Astrocyte (in vitro differentiated cells and primary cell): ENCODE measurements at places on chromosomes 12 and 14. TPM values are rescaled to one million over a fixed set of nuclear protein-coding genes. Genes with fewer than 3 reads are reported as not detected.

The PDZRN4 gene
- total RNA-seq, result not detected in 2 replicates

The KERA gene
- not detected in 2 replicates for total RNA-seq

The OTOGL gene
- 0.16 and 0.53 TPM in 2 replicates for total RNA-seq

- no peak for DNase-seq
These were observed 126.8 kb upstream of the PRMT8 start for GRCh38 chr12:3364226-3364625.

DNA sequence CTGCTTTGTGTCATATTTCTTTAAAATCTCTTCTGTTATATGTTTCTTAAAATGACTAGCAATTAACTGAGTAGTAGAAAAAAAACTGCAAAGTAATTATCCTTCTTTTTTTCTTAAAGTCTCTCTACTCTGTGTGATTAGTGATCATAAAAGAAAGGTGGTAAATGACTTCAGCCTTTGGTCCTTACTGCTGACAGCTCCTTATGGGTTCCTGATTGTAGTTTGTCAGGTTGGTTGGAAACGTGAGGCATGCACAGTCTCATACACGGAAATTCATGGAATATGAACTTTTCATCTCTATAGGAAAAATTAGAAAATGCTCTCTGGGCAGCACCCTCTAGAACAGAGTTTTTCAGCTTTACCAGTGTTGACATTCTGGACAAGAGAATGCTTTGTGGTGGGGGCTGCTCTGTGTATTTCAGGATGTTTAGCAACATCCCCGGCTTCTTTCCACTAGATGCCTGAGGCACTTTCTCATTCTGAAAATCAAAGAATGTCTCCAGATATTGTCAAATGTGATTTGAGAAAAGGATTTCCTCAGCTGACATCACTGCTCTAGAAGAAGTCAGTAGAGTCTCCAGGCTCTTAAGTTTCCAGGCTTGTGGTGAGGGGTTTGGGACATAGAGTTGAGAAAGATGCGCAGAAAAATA lies 121.0 kb downstream of the PIK3C2G start:
- peak; percentile 29 for DNase-seq

DNA sequence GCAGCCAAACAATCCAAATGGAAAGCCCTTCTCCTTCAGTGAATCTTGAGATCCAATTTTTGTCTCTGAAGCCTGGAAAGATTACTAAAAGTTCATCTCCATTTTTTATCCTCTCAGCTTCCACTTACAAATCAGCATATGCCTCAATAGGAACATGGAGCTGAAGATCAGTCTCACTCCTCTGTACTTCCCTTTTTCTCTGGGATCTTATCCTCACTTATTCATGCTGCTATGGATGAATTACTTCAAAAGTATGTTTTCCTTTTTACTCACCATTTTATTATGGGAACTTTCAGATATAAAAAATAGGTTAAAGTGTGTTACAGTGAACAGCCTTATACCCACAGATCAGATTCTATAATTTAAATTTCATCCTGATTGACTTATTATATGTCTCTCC lies 14.4 kb upstream of the NTF3 start:
- peak; percentile 32 for DNase-seq

DNA sequence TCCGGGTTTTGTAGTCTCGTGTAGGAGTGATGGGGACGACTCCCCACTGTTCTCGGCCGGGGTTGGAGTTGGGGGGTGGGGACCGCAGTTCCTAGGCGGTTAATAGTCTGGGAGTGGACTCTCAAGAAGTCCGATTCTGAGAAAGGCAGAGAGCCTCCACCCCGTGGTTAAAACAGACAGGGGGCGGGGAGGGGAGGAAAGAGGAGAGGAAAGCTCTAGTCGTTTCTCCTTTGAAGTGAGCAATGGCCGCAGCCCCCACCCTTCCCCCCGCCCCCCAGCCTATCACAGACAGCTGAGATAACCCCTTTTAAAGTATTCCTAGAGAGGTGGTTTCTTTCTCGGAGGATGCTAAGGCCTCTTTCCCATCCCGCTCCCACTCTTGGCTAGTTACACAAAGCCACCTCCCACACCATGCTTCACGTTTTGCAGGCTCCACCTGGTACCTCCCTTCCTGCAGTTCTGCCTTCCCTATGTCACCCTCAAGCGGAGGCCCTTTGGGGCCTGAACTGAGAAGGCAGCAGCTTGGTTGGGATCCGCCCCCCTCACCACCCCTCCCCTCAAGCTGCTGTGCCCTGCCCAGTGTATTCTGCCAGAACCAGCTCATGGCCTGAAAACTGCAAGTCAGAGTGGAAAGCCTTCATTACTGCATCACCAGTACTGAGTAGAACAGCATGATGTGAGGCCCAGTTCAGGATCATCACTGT lies 853 bp downstream of the USP5 start:
- peak; percentile 75 for DNase-seq

- DNase-seq, result no peak
These were observed 403.1 kb downstream of the TMEM121 start for GRCh38 chr14:105929327-105930081.

- peak; percentile 52 for DNase-seq
These were observed 24.9 kb downstream of the VPS37B start for GRCh38 chr12:122870867-122871664.
